Endothelial cell (in vitro differentiated cells): ENCODE measurements at places on chromosomes 3 and 15.

DNA sequence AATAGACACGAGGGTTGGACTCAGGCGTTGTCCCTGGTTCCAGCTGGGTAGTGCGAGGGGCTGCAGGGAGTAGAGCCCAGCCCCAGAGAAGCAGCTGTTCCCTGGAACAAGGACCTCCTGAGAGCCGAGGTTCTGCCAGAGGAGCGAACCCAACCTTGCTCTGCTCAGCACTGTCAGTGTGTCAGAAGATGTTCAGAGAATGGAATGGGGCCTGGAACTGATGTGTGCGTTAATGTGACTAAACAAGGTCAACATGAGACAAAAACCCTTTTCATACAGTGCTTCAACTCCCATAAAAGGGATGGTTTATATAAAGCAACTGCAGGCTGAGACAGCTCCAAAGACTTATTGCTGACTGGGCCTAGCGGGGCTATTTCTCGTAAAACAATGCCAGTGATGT is 35.5 kb upstream of the HACD2 start:
- no peak for DNase-seq

DNA sequence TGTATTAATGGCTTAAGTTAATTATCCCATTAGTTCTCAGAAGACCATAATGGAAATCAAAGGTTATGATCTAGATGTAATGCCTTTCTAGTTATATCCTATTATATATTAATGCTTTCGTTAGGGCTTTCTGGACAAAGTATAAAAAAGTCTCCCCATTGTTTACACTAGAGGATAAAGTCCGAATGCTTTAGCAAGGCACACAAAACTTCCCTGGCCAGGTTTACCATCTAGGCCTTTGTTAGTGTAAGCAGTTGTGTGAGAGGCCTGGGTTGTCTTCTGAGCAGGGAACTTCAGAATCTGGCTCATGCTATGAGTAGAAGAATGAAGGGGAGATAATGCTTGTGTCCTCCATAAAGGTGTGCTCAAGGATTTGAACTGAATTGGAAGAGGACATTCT is 106.3 kb upstream of the MEIS2 start:
- no peak for DNase-seq

- no peak for DNase-seq
Measured at GRCh38 chr3:116449546-116450350, 4.5 kb upstream of the LSAMP start.

DNA sequence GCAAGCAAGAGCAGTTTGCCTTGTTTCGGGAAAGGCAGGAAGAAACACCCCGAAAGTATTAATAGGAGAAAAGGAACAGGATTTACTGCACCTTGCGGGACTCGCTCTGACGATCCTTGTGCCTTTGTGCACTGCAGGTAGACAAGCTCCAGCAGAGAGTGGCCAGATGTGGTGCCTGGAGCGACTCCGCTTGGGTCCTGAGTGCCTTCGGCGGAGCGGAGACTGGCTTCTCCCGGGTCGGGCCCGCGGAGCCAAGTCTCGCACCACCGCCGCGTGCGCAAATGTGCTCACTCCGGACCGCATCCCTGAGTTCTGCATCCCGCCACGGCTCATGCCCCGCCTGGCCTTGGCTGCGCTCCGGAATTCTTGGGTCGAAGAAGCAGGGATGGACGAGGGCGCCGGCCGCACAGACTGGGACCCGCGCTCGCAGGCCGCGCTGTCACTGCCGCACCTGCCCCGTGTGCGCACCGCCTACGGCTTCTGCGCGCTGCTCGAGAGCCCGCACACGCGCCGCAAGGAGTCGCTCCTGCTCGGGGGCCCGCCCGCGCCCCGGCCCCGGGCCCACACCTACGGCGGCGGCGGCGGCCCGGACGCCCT is 769 bp downstream of the C2CD4A start:
- DNase-seq = peak; percentile 21

- DNase-seq = no peak
Measured at GRCh38 chr3:61804782-61805181, 243.4 kb downstream of the PTPRG start.

DNA sequence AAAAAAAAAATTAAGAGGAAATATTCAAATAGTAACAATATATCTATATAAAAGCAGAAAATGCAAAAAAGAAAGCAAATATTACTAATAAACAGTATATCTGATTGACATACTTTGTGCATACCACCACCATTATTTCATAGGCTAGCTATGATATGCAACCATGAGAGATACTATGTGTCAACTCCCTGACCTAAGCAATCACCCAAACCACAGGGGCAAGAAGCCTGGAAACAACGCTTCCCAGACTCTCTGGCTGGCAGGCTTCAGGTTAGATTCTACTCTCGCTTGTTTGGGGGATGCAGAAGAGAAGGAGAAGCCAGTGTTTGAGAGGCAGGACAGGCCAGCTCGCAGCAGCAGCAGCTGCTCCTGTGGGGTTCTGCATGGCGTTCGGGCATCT is 169.3 kb upstream of the TPM1 start:
- no peak for DNase-seq

- no peak for DNase-seq
Measured at GRCh38 chr15:28184166-28184565, 85.1 kb upstream of the OCA2 start.

DNA sequence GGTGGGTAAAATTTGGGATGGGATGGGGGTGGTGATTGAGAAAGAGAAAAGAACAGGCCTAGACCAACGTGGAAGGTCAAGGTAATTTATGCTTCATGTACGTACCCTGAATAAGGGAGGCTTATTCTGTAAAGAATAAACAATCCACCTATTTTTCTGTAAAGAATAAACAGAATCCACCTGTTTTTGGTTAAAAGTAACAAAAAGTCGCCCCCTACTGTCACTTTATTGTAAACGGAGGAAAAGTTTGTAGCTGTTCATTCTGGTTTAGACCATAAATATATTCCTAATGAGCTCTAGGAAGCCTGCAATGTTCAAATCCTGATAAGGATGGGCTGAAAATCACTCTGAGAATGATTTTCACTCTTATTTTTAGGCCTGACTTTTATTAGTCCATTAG is 23.5 kb upstream of the SQOR start:
- DNase-seq = no peak
